Small intestine (tissue), 16 donors: ENCODE measurements at places on chromosomes 3 and 15. TPM values are rescaled to one million over a fixed set of nuclear protein-coding genes. Genes with fewer than 3 reads are reported as not detected.

GRCh38 chr15:69557020-69557706 lies 104.5 kb downstream of the RPLP1 start:
- no peak overlapping the region for H3K4me3 ChIP-seq
- H3K36me3 ChIP-seq: no peaks in the 10 kb centered on the region
- peak; percentile 97 for DNase-seq
- peak overlapping the region; percentile 47 for H3K27ac ChIP-seq

GRCh38 chr3:192892981-192893700 lies 24.5 kb downstream of the MB21D2 start:
- no peak overlapping the region for H3K4me3 ChIP-seq
- peak overlapping the region; percentile 59 for H3K27ac ChIP-seq
- no peaks in the 10 kb centered on the region for H3K36me3 ChIP-seq
- H3K4me1 ChIP-seq: peaks cover 25% of the 10 kb centered on the region
- H3K27me3 ChIP-seq: no peaks in the 10 kb centered on the region
- no peak for DNase-seq

The P2RY12 gene
- not detected for polyA plus RNA-seq

The SLC22A13 gene
- 0.15 TPM for polyA plus RNA-seq

The HEMK1 gene
- polyA plus RNA-seq: 13.9 TPM

DNA sequence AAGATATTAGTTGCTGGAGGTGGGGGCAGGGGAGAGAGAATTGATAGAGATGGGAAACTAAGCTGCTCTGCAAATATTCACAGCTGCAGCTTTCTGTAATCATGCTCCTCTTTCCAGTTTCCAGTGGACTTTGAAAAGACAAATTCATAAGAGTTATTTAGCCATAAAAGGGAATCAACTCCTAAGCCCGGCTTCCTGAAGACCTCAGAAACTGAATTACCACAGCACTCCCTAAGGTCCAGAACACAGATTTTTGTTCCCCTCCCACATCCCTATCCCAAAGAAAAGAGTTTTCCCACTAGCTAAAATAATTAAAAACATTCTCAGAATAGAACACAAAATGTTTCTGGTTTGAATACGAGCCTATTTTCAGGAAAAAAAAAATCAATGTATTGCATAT lies 871.8 kb upstream of the NR2F2 start:
- no peak overlapping the region for H3K27ac ChIP-seq
- H3K4me3 ChIP-seq: no peak overlapping the region
- DNase-seq: no peak

The CATSPER2 gene
- 29.7 TPM for polyA plus RNA-seq

DNA sequence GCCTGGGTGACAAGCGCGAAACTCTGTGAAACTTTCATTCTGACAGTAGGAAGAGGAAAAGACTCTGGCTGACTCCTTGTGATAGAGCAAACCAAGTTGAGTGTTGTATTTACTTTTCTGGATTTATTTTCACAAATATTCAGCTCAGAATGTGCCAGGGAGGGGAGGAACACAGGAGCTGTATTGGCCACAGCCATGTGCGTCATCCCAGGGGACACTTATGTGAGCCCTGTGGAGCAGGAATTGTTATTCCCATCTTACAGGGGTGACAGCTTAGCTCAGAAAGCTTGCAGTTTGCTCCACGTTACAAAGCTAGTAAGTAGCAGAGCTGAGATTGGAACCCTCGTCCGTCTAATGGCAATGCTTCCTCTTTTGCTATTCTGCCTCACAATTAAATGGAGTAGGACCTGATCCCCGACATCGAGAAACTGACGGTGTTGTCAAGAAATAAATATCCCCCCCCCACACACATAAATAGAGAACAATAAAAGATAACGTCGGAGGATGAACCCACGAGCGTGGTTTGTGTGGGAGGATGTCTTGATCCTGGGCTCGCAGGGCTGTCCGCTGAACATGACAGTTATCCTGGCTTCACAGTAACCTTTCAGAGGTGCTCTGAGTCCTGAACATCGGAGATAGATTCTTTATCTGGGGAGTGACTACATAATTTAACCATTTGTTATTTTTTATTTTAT lies 151.6 kb upstream of the CTDSPL start:
- H3K27me3 ChIP-seq: no peaks in the 10 kb centered on the region
- no peak overlapping the region for H3K27ac ChIP-seq
- no peak for DNase-seq
- no peaks in the 10 kb centered on the region for H3K4me1 ChIP-seq

The RPUSD2 gene
- polyA plus RNA-seq: 4.0 TPM

The DUOX1 gene
- 0.33 TPM for polyA plus RNA-seq

The OSTN gene
- polyA plus RNA-seq: not detected

DNA sequence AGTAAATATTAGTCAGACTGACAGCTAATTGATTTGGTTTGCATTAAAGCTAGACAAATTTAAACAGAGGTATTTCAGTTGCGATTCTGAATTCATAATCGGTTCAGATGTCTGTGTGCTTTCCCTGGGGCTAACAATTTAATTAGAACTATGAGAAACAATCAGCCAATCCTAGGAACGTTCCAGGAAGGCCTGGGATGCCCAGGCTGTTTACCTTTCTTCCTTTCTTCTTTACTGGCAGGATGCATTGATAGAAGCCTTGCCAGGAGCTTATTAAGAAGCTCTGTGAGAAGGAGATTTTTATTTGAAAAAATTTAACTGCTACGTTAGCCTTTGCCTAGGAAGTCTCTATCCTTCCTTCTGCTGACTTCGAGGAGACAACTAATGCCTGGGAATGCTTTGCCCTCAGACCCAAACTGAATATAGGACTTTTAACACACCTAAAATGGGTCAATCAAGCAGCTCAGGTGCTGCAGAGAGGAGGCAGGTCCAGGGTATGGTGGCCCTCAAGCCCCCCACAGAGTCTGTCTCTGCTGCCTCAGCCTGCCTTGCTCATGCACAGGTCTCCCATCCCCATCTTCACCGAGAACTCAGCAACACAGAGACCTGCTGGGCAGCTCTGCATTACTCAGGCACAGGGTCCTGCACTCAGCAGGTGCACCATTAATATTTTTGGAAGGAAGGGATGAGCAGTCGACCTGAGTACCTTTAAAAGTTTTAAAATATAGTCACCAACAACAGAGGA lies 48.5 kb downstream of the PCSK6 start:
- H3K4me1 ChIP-seq: peaks cover 11% of the 10 kb centered on the region
- no peaks in the 10 kb centered on the region for H3K27me3 ChIP-seq
- no peak for DNase-seq
- no peak overlapping the region for H3K27ac ChIP-seq
- H3K36me3 ChIP-seq: no peaks in the 10 kb centered on the region

The GOLGA6L7 gene
- polyA plus RNA-seq: not detected

DNA sequence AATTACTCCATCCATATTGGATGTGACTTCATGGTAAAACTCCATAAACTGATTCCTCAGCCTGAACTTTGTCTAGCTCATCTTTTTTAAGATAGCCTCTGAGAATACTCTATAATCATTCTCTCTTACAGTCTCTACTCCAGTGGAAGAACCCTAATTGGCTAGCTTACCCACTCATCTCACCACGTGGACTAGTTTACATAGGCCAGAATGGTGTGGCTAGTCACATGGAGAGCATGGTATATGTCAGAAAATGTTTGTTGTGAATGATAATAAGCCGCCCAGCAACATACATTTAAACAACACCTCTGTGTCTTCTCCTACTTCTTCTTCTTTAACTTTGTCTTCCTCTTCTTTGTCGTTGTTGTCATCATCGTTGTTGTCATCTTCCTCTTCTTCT lies 389.2 kb upstream of the LRRC3B start:
- no peak overlapping the region for H3K4me3 ChIP-seq
- no peak for DNase-seq
- H3K27ac ChIP-seq: no peak overlapping the region
- no peaks in the 10 kb centered on the region for H3K36me3 ChIP-seq
- no peaks in the 10 kb centered on the region for H3K27me3 ChIP-seq

DNA sequence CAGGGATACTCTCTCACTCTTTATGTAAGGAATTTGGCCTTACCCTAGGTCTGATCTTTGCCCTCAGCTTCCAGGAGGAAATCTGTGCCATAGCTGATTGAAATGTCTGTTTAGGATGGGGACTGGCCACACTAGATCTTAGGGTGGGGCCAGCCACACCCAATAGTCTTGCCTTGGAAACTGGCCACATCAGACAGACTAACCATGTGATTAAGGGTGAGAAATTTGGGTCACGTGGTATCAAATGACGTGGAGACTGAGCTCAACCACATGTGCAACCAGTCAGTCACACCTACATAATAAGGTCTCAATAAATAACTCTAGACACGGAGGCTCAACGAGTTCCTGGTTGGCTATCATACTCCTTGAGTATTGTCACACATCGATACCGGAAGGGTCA lies 113.5 kb downstream of the CNTN3 start:
- no peaks in the 10 kb centered on the region for H3K4me1 ChIP-seq
- H3K27me3 ChIP-seq: no peaks in the 10 kb centered on the region
- no peaks in the 10 kb centered on the region for H3K36me3 ChIP-seq
- H3K4me3 ChIP-seq: no peak overlapping the region
- DNase-seq: no peak

- DNase-seq: no peak
- H3K4me3 ChIP-seq: no peak overlapping the region
- no peaks in the 10 kb centered on the region for H3K27me3 ChIP-seq
- H3K27ac ChIP-seq: no peak overlapping the region
- peaks cover 2% of the 10 kb centered on the region for H3K4me1 ChIP-seq
- no peaks in the 10 kb centered on the region for H3K36me3 ChIP-seq
These were observed 1.5 kb downstream of the CMTM6 start for GRCh38 chr3:32500880-32501782.

- no peak overlapping the region for H3K27ac ChIP-seq
- no peaks in the 10 kb centered on the region for H3K4me1 ChIP-seq
- H3K27me3 ChIP-seq: no peaks in the 10 kb centered on the region
- H3K4me3 ChIP-seq: no peak overlapping the region
These were observed 10.4 kb upstream of the ATOSA start for GRCh38 chr15:52689562-52689961.

DNA sequence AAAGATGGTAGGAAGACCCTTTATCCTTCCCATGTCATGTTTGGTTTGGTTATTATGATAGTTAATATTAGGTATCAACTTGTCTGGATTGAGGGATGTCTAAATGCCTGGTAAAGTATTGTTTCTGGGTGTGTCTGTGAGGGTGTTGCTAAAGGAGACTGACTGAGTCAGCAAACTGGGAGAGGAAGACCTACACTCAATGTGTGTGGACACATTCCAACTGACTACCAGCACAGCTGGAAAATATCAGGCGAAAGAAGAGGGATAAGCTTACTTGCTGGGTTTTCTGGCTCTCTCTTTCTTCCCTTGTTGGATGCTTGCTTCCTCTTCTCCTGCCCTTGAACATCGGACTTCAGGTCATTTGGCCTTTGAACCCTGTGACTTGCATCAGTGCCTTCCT lies 1227.6 kb upstream of the EPHA6 start:
- H3K27me3 ChIP-seq: no peaks in the 10 kb centered on the region
- no peak for DNase-seq
- H3K27ac ChIP-seq: no peak overlapping the region
- no peak overlapping the region for H3K4me3 ChIP-seq
- no peaks in the 10 kb centered on the region for H3K4me1 ChIP-seq
